Karpas-422 (cell line): ENCODE measurements at places on chromosomes 6 and 20. TPM values are rescaled to one million over a fixed set of nuclear protein-coding genes. Genes with fewer than 3 reads are reported as not detected.

GRCh38 chr6:105301072-105301503 lies 101.8 kb downstream of the PREP start:
- DNase-seq: no peak

- DNase-seq: no peak
Measured at GRCh38 chr6:2110504-2110903, 134.9 kb downstream of the GMDS start.

- peak; percentile 78 for DNase-seq
Measured at GRCh38 chr6:137661601-137662000, 167.4 kb upstream of the OLIG3 start.

GRCh38 chr20:2299301-2299700 lies 3.5 kb downstream of the TGM3 start:
- no peak for DNase-seq

Gene CYP39A1
- 8.2 and 15.4 TPM in 2 replicates for total RNA-seq

DNA sequence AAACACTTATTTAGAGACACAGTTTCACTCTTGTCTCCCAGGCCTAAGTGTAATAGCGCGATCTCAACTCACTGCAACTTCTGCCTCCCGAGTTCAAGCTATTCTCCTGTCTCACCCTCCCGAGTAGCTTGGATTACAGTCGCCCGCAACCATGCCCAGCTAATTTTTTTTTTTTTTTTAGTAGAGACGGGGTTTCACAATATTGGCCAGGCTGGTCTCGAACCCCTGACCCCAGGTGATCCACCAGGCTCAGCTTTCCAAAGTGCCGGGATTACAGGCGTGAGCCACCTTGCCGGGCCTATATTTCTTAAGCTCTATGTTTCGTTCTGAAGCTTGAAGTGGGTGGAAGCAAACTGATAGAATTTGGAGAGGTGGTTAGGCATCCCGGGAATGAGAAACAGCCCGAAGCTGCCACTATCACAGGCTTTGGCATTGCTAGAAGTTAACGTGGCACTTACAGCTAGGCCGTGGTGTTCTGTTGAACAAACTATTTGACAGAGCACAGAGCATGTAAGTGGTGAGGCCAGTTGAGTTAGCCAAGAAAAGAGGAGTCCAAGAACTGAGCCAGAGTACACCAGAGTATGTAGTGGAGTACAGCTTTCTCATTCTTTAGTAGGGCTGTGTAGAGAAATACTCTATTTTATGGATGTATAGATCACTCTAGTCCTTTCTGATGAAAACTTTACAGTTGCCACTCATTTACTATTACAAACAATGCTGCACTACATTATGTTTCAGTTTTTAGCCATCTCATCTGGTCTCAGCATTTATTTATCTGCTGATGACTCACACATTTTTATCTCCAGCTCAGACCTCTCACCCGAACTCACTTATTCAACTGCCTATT lies 62.0 kb upstream of the HFE start:
- no peak for DNase-seq

GRCh38 chr6:62298745-62299392 lies 12.8 kb upstream of the KHDRBS2 start:
- DNase-seq: peak; percentile 92

Gene ABHD16B
- not detected in 2 replicates for total RNA-seq

GRCh38 chr6:156777577-156778453 lies 637 bp downstream of the ARID1B start:
- DNase-seq: peak; percentile 85

- DNase-seq: no peak
Measured at GRCh38 chr6:27426045-27426620, 37.6 kb downstream of the ZNF391 start.

DNA sequence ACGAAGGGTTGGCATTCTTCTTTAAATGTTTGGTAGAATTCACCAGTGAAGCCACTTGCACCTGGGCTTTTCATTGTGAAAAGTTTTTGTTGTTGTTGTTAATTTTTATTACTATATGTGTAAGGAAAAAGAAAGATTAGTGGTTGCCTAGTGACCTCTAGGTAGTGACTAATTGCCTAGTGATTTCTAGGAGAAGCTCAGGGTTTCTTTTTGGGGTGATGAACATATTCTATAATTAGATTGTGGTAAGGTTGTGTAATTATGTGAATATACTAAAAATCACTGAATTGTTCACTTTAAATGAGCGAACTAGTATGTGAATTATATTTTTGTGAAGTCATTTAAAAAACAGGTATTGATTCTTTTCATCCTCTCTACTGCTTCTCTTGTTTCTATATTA lies 123.8 kb upstream of the TMEM170B start:
- DNase-seq: no peak

DNA sequence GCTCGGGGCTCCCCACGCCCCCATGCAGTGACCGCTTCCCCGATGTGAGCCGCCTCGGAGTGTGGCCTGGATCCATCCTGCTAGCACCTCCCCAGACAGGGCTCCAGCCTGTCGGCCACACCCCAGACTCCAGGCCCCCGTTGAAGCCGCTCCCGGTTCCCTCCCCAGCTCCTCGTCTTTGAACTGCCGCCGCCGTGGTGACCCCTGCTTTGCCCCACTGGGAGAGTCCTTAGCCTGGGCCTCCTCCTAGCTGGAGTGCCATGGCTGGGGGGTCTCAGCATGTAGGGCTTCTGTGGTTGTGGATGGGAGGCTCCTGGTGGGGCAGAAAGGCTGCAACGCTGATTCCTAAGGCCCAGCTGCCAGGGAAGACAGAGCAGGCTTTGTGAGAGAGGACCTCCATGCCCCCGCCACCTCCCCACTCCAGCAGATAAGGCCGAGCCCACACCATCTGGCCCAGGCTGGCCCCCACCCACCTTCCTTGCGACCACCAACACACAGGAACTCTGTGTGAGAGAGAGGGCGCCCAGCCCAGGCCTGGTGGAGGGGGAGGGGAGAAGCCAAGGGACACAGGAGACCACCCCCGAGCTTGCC lies 11.4 kb downstream of the FOXS1 start:
- DNase-seq: no peak

Gene ELOVL2
- total RNA-seq: 0.07 TPM in 1 of 2 replicates, not detected in the other

Gene SLC22A23
- not detected in 2 replicates for total RNA-seq

DNA sequence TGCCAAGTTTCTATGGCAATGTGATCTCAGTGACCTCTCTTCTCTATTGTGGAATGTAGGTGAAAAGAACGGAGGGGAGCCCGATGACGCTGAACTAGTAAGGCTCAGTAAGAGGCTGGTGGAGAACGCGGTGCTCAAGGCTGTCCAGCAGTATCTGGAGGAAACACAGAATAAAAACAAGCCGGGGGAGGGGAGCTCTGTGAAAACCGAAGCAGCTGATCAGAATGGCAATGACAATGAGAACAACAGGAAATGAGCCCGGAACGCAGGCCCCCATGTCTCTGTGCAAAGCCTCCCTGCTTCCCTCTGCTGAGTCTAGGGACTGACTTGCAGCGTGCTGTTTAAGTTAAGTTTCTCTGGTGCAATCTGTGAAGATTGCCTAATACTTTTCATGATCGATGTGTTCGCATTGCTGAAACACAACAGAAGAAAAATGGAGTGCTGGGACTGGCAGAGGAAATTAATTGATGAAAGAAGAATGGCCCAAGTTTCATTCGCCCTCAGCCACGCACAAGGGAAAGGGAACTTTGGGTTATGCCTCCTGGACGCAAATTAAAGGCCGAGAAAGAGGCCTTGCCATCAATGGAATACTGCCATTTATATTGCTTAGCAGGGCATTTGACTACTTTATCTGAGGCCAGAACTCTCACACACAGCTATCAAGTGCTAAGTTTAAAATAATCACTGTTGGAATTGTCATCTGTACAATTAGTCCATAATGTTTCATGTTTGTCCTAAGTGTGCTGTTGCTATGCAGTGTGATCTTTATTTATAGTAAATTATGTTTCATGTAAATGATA lies 146.4 kb downstream of the AKAP7 start:
- no peak for DNase-seq

DNA sequence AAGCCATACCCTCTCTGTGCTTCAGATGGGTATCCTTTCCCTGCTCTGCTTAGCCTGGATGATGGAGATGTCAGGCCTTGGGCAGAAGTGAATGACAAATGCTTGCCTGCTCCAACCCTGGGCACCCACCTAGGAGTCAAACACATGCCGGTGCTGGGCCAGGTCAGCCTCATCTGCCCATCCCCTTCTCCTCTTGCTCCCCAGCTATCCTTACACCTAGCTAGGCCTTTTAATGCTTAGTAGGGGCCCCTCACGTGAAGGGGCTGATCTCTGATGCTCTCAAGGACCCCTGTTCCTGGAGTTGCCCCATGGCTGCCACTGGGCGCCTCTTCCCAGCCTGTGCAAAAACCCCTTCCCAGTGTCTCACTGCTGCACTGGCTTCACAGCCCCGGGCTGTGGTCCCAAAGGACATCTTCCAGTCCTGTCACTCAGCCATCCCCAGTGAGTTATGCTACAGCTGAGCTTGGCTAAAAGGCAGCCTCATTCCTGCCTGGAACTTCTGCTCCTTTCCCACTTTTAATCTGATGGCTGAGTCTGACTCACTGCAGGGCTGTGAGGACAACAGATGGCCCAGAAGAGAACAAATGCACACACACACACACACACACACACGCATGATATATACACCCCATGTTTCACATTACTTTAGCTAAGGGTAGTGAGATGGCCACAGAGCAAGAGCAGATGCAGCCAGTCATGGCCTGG lies 12.8 kb upstream of the SDCBP2 start:
- DNase-seq: no peak

DNA sequence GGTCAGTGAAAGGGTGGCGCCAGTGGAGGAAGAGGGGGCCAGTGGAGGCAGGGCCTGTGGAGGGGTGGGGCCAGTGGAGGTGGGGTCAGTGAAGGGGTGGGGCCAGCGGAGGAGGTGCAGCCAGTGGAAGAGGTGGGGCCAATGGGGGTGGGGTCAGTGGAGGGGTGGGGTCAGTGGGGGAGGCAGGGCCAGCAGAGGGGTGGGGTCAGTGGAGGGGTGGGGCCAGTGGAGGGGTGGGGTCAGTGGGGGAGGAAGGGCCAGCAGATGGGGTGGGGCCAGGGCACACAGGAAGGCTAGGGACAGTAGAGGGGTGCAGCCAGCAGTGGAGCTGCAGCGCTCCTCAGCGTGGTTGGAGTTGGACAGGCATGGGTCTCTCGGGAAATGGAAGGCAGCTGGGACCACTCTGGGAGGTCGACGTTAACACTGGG lies 18.7 kb downstream of the ADRM1 start:
- peak; percentile 89 for DNase-seq

DNA sequence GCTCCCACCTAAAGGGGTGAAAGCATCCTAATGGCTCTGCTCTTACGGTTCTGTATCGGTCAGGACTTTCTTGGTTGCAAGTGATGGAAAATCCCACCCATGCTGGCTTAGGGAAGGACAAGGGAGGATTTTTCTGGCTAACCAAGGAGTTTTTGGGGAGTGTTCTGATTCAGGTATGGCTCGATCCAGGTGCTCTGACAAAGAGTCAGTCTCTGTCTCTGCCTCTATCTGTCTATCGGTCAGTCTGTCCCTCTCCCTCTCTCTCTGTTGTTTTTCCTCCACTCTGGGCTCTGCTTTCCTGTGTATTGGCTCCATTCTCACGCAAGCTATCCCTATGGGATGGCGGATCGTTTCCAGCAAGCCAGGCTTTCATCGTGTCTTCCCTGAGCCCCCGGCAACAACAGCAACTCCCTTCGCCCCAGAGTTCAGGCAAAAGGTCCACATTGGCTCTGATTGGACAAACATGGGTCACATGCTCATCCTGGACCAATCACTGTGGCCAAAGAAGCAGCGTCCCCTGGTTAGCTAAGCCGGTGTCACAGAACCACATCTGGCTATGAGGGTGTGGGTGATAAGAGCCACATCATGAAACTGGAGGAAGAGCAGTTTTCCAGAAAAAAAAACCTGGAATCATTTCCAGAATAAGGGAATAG lies 160.3 kb downstream of the BMP7 start:
- peak; percentile 91 for DNase-seq

DNA sequence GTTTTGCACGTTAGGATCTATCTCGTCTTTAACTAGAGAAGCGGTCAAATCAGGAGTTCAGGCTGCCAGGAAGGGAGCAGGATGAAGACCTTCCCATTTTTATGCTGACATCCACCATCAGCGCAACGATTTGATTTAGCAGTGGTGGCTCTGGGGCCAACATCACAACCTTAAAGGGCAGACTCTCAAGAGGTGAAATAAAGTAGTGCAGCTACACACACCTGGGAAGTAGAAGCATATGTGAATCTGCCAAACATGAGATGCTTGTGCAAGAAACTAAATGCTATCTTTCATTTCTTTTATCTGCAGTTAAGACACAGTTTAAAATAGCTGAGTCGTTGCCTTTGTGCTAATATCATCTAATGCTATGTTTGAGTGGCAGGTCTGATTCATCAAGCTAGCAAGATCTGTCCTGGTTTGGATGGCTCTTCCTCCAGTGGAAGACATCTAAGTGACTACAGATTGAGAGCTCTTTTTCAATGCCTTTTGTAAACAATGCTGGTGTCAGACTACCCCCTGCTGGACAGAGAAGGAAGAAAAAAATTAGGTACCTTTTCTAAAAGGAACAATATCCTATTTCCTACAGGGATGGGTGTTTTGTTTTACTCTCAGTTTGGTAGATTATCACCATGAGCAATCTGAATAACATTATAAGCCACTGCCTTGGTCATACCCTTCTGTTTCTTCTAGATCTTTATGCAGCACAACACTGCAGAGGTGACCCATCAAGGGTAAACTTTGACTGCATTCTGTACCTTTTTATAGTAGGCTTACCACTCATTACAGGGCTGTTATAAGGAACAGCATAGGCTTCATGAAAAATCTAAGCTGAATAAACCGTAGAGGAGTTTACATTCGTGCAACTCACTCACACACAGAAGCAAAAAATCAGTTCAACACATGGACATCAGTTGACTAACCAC lies 171.6 kb upstream of the FBXL4 start:
- peak; percentile 77 for DNase-seq

Gene TRERF1
- total RNA-seq: 30.2 and 32.7 TPM in 2 replicates

DNA sequence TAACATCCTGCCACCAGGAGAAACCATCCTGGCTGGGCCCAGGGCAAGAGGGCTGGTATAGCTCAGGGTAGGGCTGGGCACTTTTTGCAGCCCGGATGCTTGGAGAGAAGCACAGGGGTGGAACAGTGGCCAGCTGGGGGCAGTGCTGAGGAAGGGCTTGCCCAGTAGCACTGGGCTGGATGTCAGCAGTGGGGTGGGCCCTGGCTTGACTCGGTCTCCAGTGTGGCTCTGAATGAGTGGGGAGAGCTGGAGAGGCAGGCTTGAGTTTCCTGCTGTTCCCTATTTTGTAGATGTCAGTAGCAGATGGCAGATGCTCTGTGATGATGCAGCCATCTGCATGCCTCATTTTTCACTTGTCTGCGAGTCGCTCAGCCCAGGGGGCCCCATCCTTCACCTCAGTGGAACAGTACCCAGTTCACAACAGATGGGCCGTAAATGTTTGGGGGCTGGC lies 56.3 kb upstream of the TULP1 start:
- peak; percentile 68 for DNase-seq

Gene TULP4
- 112 and 124 TPM in 2 replicates for total RNA-seq
